ENCODE measurements at places on chromosomes 11 and 22.

GRCh38 chr22:48389916-48390315 is 1437.8 kb downstream of the BRD1 start:
- no peak for DNase-seq

GRCh38 chr11:67022961-67023956 is at the start of gene SYT12:
TSS of gene SYT12 (plus strand) at chr11:67023134. CDS start at chr11:67030145, 7,011 bp downstream.
- no peak for DNase-seq

- DNase-seq = no peak
Observed at GRCh38 chr22:37259540-37260029, 15.5 kb upstream of the RAC2 start.

DNA sequence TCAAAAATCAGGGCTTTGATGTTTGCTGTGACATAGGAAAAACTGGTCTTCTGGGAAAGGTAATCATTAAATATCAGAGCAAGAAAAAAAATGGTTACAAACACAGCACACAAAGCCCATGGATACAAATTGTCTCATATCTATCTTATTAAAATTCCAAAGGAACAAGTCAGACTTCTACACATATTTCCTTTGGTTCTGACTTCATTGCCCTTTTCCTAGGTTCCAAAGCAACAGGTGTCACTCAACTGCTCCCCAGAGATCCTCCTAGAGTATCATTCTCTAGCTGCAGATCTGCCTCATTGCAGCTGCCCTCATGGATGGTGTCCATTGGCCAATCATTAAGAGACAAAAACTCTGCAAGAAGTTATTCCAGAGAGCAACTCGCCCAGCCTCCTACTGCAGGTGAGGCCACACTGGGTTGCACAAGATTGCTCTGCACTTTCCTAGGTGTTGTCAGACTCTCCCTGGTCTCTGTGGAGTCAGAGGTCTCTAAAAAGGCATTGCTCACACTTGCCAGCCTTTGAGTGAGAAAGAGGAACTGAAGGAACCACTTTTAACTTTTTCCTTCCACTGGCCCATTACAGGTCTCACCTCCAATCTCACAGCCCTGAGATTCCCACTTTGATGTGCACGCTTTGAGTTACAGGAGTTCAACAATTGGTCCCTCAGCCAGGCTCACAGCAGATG is 5.7 kb downstream of the DRICH1 start:
- no peak for DNase-seq

DNA sequence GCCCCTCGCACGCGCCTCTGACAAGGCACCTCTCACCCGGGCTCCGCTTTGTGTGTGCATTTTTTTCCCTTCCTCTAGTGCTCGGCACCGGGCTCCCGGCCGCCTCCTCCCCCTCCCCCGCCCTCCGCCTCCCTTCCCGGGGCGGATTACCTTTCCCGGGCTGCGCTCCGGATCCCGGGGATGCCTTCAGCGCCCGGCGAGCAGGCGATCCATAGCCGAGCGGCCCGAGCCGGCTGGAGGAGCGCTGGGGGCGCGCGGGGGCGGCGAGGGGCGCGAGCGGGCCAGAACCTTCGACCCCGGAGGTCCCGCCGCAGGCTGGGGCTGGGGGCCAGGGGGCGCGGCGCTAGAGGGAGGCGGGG is 282 bp downstream of the MPPED2 start:
- DNase-seq = no peak

GRCh38 chr11:59710136-59710847 is 3.4 kb downstream of the OR10V1 start:
- DNase-seq = no peak

- no peak for DNase-seq
Observed at GRCh38 chr11:47691979-47692378, 23.2 kb downstream of the AGBL2 start.

- DNase-seq = no peak
Observed at GRCh38 chr22:30611197-30611596, 4.2 kb downstream of the TCN2 start.

All from activated T-helper 1 cell treated with anti-CD3 and anti-CD28 coated beads, Interleukin-2, amount 50 U/mL, for 16 hours (primary cell).